ENCODE measurements at places on chromosomes 4 and X.

- DNase-seq: no peak
Observed at GRCh38 chr4:81757691-81758090, 286.0 kb upstream of the RASGEF1B start.

GRCh38 chr4:169810325-169811323, 52.9 kb upstream of the HPF1 start:
- peak; percentile 20 for DNase-seq

DNA sequence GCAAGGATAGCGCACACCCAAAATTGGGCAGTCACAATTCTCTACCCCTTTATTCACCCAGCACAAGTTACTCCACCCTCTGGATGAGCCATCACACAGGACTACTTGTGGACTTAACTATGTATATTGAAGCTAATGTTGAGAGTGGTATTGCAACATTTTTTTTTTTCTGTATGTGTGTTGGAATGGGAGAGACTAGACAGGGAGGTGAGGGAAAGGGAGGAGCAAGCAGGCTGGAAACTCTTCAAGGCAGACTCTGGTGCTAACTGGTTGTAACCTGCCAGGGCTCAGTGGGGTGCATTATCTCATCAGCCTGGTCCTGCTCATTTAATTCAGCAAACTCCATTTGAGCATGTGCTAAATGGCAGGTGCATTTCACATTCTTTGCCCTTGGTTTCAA, 18.4 kb upstream of the CWH43 start:
- DNase-seq: no peak

DNA sequence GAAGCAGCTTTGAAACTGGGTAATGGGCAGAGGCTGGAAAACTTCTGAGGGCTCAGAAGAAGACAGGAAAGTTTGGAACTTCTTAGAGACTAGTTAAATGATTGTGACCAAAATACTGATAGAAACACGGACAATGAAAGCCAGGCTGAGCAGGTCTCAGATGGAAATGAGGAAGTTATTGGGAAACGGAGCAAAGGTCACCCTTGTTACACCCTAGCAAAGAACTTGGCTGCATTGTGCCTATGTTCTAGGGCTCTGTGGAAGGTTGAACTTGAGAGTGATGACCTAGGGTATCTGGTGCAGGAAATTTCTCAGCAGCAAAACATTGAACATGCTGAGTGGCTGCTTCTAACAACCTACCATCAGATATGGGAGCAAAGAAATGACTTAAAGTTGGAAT, 50.8 kb upstream of the FBXW7 start:
- no peak for DNase-seq

- DNase-seq: no peak
Observed at GRCh38 chr4:9904976-9905587, 116.2 kb downstream of the SLC2A9 start.

DNA sequence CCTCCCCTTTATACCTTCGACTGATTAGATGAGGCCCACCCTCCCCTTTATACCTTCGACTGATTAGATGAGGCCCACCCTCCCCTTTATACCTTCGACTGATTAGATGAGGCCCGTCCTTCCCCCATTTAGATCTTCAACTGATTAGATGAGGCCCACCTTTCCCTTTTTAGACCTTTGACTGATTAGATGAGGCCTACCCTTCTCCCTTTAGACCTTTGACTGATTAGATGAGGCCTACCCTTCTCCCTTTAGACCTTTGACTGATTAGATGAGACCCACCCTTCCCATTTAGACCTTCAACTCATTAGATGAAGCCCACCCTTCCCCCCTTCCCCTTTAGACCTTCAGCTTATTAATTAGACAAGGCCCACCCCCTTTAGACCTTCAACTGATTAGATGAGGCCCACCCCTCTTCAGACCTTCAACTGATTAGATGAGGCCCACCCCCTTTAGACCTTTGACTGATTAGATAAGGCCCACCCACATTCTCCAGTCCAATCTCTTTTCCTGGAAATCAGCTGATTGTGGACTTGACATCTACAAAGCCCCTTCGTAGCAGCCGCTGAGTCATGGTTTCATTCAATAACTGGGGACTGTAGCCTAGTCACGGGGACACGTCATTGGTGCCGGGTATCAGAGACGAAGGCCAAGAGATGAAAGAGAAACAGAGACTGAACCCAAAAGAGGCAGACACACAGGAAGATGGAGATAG, 28.8 kb upstream of the IL3RA start:
- no peak for DNase-seq

DNA sequence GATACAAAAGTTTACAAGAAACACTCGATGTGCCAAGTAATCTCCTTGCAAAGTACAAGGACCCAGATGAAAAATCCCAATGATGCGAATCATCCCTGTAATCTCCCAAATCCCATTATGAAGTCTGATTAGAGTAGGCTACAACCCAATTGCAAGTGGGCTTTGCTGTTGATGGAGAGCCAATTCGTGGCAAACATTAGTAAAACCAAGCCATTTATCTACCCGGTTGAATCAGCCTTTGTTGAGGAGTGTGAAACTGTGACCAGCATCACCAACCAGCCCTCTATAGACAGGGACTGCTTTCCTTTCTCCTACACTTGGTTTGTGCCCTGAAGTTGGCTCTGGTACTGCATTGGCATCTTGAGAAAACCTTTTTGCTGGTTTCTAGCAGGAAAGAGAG, 1.2 kb upstream of the PRPS2 start:
- no peak for DNase-seq

DNA sequence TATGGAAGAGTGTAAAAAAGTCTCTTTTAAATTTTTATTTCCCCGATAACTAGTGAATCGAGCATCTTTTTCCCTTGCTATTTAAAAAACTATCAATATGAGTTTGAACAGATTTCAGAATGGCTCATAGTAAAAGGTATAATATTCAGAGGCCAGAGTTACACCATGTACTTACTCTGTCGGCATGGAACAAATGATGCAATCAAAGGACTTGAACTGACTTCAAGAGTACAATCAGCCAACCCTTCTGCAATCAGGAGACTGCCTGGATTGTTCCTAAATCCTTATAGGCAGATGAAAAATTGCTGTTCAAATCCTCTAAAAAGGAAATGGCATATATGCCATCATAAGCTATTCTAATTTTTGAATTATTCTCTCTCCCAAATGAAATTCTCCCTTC, 273.3 kb downstream of the SH2D1A start:
- DNase-seq: no peak

DNA sequence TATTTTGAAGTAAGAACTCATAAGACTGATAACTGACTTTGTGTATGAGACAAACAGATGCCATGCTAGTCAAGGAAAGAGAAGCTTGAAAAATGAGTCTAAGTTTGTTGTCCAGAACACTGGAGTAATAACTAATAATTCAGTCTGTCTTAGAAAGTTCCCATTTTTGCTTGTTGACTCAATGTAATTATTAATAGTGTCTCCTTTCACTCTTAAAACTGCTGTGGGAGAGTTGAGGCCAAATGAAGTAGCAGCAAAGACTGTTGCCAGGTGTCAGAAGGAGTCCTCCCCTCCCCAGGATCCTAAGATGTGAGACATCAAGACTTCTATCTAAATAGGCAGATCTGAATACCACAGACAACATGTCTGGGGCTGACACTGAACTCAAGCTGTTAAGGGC, 20.8 kb upstream of the FAM13A start:
- DNase-seq: no peak

DNA sequence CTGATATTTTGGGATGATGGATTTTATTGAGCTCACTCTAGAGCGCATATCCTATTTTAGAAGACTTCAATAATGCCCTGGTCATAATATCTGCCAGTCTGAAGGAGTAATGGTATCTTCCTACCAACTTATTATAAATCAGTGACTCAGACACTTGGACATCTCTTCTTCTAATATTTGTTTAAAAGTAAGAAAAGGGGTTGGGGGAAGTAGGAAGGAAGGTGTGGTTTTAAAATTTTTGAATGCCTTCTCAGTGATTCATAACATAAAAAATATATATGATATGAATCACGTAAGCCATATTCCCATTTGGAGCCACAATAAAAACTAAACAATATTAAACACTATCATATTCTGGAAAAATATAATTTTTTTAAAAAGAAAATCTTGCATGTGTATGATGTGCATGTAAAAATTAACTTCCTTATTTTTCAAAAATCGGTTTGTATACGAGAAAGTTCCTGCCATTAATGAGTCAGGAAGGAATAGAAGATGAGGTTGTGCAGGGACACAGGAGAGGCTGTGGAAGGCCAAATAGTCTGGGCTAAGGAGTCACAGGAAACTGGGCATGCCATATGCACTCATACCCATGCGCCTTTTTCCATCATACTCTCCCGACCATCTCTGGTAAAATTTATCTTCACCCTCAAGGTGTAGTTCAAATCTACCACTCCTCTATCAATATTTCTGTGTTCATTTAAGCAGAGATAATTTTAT, 286.5 kb downstream of the EPHA5 start:
- no peak for DNase-seq
